M059J (cell line): ENCODE measurements at places on chromosomes 5 and 9. TPM values are rescaled to one million over a fixed set of nuclear protein-coding genes. Genes with fewer than 3 reads are reported as not detected.

GRCh38 chr9:91949392-91949945, 559 bp downstream of the ROR2 start:
- no peak for DNase-seq

DNA sequence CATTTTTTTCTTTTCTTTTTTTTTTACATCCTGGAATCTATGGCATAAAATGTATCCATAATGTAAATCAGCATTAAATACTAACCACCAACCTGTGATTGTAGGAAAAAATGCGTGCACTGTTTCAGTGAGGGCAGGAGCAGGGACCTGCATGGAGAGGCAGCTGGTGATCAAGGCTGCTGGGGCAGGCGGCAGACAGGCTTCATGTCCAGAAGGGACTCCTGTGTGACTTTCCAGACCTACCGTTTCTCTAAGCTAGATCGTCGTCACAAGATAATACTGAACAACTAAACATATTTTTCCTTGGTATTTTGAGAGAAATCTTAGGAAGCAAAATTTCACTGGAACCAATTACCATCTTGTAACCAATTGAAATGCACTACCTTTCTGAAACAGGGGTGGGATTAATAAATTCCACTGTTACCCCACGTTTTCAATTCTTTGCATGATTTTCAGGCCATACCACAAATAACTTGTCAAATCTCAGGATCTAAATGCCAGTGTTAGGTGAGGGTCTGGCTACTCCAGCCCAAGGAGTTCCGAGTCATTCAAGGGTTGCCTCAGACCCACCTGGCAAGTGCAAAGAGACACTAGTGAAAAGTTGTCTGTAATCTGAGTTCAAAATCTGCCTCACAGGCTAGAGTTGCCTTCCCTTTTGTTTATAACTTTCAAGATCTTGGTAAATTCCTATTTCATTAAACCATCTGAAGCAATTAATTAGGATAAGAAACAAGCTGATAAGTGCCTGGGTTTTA, 198.2 kb downstream of the SEMA5A start:
- no peak for DNase-seq

Gene FBXW2
- 31.7 and 34.7 TPM in 2 replicates for total RNA-seq

DNA sequence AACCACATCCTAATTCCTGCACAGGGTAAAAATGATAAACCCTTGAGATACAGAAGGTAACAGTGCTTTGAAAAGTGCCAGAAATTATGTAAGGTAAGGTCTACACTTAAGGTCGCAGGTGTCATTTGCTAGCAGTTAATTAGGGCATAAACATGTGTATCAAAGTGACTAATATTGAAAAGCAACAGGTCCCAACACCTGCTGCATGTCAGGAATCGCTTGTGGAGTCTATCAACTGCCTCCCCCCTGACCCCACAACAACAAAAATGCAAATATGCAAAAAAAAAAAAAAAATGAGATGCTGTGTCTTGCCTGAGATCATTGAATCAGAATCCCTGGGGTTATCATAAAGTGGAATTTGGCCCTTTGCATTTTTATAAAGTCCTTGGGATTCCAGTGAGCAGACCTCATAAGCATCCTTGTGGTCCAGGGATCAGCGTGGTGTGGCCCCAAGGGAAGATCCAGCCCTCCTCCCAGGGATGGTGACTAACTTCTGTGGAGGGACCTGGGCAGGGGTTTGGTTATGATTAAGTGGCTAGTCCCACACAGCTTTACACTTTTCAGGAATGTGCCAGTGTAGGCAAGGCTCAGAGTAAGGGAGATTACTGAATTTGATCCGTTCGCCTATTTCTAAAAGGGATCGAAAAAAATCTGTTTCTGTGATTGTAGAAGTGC, 92.5 kb upstream of the TNFSF8 start:
- peak; percentile 99 for DNase-seq

DNA sequence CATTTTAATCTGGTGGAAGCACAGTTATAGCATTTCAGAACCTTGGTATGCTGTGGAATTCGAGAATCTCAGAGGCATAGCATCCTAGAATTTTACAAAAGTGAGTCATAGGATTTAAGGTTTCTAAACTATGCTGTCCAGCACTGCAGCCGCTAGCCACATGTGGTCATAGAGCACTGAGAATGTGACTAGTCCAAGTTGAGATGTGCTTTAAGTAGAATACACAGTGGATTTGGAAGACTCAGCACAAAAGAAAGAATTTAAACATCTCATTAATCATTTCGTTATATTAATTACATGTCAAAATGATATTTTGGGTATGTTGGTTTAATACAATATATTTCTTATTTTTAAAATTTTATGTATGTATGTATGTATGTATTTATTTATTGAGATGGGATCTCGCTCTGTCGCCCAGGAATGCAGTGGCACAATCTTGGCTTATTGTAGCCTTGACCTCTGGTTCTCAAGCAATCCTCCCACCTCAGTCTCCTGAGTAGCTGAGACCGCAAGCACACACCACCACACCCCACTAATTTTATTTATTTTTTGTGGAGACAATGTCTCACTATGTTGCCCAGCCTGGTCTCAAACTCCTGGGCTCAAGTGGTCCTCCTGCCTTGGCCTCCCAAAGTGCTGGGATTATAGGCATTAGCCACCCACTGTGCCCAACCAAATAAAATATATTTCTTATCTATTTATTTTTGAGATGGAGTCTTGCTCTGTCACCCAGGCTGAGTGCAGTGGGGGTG, 20.4 kb upstream of the RPS14 start:
- DNase-seq: peak; percentile 98

- DNase-seq: no peak
Observed at GRCh38 chr9:8677741-8678140, 878.2 kb upstream of the DMAC1 start.

DNA sequence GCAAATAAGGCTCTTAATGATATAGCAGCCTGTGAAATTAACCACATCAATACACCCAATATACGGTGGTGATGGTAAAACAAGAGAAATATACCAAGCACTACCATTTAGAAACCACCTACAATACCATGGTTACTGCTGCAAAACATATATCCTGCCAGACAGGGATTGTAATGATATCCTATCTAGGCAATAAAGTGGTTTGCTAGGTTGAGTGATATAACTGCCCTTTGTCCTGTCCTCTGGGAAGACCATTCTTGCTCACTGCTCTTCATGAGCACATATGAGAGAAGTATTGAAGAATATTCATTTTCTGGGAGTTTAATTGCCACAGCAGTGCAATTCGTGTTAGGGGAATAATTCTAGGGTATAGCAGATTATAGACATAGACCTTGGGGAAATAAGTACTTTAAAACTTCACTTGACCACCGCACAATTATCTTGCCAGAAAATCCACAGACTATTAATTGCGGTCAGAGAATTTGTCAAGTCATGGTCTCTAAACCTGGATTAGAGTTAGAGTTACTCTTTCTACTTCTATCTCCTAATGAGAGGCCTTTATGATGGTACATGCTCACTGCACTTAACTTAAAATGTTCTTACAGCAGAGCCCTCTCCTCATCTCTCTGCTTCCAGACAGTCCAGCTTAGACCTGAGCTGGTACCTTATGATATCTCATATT, 413.0 kb downstream of the ZNF608 start:
- DNase-seq: no peak

Gene GFPT2
- 1.9 and 6.2 TPM in 2 replicates for total RNA-seq

Gene CDH6
- 5.8 and 8.9 TPM in 2 replicates for total RNA-seq

- DNase-seq: no peak
Observed at GRCh38 chr5:141313711-141314110, 6.9 kb downstream of the TAF7 start.

DNA sequence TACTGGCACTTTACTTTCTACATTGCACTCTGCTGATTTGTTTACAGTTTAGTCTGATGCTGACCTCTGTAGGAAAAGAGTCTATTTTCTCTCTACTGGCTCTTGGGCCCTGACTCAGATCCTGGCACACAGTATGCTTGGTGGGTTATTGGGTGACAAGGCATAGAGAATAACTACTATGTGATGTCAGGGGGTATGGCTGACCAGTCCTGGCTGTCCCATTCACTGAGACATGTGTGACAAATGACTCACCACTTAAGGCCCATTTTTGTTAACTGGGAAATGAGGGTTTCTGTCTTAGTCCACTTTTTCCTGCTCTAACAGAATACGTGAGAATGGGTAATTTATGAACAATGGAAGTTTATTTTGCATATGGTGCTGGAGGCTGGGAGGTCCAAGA, 66.4 kb downstream of the DAPK1 start:
- peak; percentile 93 for DNase-seq
